ENCODE measurements at places on chromosomes 11 and 22. TPM values are rescaled to one million over a fixed set of nuclear protein-coding genes. Genes with fewer than 3 reads are reported as not detected.

Gene PLEKHA7
- 1.3 TPM for total RNA-seq

GRCh38 chr11:14249121-14249963 lies 109.6 kb downstream of the RRAS2 start:
- DNase-seq, result peak; percentile 45

GRCh38 chr11:96530473-96530872 lies 140.7 kb downstream of the JRKL start:
- no peak for DNase-seq

DNA sequence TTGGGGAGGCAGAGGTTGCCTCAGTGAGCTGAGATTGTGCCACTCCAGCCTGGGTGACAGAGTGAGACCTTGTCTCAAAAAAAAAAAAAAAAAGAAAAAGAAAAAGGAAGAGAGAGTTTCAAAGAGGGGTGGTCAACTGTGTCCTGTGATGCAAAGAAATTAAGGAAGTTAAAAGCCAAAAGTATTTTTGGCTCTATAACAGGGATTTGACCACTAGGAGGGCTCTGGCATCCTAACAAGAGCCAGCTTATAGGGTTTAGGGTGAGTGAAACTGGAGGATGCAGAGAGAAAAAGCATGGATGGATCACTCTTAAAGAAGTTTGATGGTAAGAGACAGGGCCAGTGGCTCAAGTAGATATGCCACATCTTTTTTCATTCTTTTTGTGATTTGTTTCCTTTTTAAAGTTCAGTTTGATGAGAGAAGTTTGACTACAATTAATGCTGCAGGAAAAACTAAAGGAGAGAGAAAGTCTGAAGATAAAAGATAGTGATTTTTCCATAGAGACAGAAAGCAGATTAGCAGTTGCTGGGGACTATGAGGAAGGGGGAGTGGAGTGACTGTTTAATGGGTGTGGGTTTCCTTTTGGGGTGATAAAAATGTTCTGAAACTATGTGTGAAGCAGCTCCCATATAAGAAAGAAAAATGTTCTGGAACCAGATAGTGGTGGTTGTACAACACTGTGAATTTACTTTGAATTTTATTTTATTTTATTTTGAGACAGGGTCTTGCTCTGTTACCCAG lies 11.1 kb upstream of the MICAL2 start:
- no peak for DNase-seq

Gene GLB1L2
- total RNA-seq, result under 0.01 TPM

Gene HORMAD2
- not detected for total RNA-seq

GRCh38 chr22:27450448-27450847 lies 351.1 kb downstream of the MN1 start:
- DNase-seq, result no peak

- DNase-seq, result no peak
These were observed 36.3 kb upstream of the PDGFB start for GRCh38 chr22:39281126-39281525.

DNA sequence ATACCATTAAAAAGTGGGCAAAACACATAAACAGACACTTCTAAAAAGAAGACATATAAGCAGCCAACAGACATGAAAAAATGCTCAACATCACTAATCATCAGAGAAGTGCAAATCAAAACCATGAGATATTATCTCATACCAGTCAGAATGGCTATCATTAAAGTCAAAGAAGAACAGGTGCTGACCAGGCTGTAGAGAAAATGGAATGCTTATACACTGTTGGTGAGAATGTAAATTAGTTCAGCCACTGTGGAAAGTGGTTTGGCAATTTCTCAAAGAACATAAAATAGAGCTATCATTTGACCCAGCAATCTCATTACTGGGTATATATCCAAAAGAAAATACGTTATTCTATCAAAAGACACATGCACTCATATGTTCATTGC lies 13.5 kb downstream of the OR2AT4 start:
- DNase-seq, result no peak

GRCh38 chr11:105092256-105093239 lies 47.0 kb downstream of the CARD18 start:
- no peak for DNase-seq

DNA sequence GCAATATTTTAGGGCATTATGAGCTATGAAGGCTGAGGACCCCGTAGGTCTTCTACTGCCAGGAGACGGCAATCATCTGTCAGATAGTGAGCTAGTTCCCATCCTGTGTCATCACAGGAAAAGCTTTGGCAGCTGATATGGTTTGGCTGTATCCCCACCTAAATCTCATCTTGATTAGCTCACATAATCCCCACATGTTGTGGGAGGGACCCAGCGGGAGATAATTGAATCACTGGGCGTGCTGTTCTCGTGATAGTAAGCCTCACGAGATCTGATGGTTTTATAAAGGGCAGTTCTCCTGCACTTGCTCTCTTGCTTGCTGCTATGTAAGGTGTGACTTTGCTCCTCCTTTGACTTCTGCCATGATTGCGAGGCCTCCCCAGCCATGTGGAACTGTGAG lies 18.1 kb downstream of the CSRP3 start:
- DNase-seq, result no peak

GRCh38 chr11:110000031-110000502 lies 93.1 kb upstream of the ZC3H12C start:
- DNase-seq, result peak; percentile 90

- no peak for DNase-seq
These were observed at the start of gene RASGRP2 for GRCh38 chr11:64743591-64744543. RASGRP2 (minus strand) TSS chr11:64744142; CDS start chr11:64742866, 1,276 bp downstream.

Data from HT1080 (cell line).